ENCODE measurements at places on chromosomes 11 and 22. TPM values are rescaled to one million over a fixed set of nuclear protein-coding genes. Genes with fewer than 3 reads are reported as not detected.

Gene OR10D3
- not detected for total RNA-seq

Gene SLC15A3
- total RNA-seq, result 1.2 TPM

Gene MYBPC3
- not detected for total RNA-seq

Gene APOA5
- not detected for total RNA-seq

Gene TSGA10IP
- not detected for total RNA-seq

Gene GNAZ
- total RNA-seq, result 0.91 TPM

Gene C22orf31
- not detected for total RNA-seq

Gene FAM83F
- total RNA-seq, result not detected

Gene BAIAP2L2
- 0.77 TPM for total RNA-seq

Gene ARFGAP2
- 97.0 TPM for total RNA-seq

Gene OR51B2
- total RNA-seq, result not detected

Gene NTM
- total RNA-seq, result not detected

Gene MS4A6E
- total RNA-seq, result not detected
